Umbilical cord (tissue), 2 donors: ENCODE measurements at places on chromosomes 12 and 14.

- DNase-seq = peak; percentile 57
Measured at GRCh38 chr14:82075566-82075965, 541.9 kb upstream of the SEL1L start.

DNA sequence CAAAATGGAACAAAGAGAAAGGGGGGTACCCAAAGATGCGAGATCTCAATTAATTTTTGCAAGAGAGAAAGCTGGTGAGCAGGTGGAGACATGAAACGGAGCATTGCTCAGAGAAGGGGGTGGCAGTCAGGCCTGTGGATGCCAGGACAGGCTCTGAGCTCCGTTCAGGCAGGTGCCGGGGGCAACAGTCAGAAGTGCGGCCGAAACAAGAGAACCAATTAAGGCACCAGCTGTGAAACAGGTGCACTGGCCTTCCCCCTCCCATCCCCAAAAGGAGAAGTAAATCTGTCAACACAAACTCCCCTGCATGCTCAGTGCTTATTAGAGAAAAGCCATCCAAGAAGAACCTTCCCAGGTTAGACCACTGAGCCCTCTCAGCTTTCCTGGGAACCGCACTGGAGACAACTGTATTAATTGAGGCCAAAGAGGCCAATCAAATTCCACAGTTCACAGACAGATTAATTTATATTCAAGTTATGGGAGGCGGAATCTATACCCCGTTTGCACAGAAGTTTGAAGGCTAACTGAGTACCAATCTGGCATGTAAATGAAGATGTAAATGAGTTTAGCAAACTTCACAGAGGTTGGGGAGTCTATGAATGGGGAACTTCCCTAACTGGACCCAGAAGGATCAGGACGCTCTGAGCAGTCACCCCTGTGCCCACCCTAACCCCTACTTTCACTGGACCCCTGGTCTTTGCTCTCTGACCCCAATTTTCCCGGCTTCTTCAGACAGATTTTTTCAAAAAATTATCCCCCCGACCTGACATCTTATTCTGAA lies 20.9 kb downstream of the OAS2 start:
- DNase-seq = no peak

- no peak for DNase-seq
Measured at GRCh38 chr14:69398818-69399210, 322 bp downstream of the SLC39A9 start.

GRCh38 chr12:123468786-123469185 lies 10.8 kb downstream of the SNRNP35 start:
- DNase-seq = no peak

DNA sequence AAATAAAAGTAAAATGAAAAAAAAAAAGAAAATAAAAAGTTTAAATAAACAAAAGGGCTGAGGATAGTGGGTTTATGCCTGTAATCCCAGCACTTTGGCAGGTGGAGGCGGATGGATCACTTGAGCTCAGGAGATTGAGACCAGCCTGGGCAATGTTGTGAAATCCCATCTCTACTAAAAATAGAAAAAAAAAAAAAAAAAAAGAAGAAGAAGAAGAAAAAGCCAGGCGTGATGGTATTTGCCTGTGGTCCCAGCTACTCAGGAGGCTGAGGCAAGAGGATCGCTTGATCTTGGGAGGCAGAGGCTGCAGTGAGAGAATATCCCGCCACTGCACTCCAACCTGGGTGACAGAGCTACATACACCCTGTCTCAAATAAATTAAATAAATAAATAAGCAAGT lies 3.9 kb downstream of the TAOK3 start:
- DNase-seq = no peak

DNA sequence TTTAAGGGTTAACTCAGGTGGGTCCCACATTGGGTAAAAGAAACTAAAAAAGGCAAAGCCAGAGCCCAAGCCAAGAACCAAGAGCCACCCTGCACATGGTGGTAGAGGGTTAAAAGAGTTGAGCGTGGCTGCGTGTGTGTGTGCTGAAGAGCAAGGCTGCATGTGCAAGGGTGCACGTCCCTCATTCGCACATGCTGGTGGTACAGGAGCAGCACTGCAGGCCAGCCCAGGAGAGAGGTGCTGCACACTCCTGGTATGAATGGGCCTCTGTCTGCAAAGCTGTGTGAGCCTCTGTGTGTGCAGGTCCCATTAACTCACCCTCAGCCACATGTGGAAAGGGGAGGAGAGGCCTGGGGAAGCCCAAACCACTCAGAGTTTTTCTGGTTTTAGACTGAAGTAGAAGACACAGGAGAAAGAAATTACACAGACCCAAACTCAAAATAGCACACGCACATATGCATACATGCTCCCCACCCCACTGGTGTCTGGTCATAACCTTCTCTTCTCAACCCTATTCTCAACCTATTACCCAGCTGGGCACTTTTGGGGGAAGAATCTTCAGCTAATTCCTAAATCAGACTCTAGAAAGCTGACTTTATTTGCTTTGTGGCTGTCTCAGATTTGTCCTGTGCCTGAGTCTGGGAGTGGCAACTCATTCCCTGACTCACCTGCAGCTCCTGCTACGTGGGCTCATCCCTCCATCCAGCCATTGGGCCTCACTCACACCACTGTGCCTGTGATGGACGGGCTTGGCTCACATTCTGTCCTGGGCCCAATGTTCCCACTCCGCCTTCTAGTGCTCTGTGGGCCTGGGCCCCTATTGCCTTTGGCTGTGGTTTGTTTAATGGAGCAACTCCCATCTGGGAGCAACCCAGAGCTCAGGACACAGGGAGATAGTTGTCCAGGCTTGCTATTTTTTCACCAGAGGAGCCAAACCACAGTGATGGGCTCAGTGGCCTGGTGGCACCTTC lies 30.8 kb upstream of the COL2A1 start:
- DNase-seq = no peak

DNA sequence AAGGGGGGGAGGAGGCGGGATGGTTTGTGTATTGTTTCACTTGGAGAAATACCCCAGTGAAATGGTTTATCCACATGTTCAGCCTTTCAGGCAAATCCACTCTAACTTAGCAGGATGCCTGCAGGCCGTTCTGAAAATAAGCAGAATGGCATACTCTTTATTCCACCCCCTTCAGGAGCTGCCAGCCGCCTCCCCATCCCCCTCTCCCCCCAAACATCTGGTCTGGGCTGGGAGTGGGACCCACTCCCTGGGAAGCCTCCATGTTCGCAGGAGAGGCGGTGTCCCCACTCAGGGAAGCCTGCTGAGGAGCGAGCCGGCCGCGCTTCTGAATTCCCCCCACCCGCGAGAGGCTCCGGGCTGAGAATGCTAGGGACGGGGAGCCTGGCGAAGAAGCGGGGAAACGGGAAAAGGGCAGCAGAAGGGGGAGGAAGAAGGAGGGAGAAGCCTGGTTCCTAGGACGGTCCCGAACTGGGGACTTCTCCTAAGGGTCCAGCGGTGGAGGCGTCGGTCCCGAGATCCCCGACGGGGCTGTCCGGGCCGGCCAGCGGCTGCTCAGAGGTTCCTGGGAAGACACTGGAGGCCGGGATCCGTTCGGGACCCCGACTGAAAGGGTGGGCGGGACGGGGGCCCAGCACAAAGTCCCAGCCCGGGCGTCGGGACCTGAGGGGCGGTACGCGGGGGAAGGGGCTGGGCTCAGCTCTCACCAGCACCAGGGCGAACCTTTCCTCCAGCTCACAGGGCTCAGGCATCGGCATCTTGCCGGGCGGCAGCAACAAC lies 666 bp downstream of the FMNL3 start:
- DNase-seq = peak; percentile 73

DNA sequence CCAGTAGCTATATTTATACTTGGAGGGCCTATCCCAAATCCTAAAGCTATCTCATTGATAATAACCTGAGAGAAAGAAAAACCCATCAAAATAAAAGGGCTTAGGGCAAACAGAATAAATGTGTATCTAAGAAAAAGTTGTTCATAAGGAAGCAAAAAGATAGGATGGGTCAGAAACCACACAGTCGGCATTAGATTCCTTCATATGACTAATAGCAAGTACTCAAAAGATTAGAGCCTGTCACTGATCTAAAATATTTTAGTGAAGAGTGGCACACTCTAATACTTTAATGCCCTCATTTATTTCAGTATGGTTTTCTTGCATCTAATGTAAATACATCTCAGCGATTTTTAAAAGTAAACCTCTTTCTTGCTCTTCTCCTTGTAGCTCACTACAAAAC lies 17.1 kb upstream of the NAV3 start:
- no peak for DNase-seq

DNA sequence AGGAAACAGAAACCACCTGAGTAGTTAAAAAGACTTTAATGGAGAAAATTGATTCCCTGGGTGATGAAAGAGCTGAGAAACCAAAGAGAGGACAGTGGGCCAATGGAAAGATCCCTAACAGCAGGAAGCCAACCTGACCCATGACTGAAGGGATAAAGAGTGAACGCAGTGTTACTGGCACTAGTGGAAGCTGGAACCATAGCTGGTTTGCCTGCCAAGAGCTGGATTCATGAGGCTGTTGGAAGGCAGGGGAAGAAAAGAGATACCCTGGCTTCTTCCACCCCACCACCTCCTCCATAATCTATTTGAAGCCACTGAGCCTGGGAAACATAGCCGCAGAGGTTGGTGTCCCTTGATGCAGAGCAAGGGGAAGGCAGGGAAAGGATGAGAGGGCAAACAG lies 125.5 kb upstream of the PRKD1 start:
- no peak for DNase-seq

DNA sequence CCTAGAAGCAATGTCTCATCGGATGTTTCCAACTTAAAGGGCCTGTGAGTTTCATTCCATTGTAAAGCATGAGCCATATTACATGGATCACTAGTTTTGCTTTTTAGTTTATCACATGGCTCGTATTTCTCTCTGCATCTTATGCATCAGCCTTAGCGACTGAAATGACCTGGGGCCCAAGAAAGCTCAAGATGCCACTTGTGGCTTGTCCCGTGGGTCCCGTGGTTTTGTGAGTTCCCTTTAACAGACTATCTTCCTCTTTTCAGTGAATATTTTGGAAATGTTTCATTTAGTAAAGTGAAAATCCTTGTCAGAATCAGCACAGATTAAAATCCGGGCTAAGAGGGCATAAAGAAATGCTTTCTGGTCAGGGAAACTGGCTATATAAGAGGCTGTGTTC lies 86.2 kb upstream of the PPM1H start:
- no peak for DNase-seq

DNA sequence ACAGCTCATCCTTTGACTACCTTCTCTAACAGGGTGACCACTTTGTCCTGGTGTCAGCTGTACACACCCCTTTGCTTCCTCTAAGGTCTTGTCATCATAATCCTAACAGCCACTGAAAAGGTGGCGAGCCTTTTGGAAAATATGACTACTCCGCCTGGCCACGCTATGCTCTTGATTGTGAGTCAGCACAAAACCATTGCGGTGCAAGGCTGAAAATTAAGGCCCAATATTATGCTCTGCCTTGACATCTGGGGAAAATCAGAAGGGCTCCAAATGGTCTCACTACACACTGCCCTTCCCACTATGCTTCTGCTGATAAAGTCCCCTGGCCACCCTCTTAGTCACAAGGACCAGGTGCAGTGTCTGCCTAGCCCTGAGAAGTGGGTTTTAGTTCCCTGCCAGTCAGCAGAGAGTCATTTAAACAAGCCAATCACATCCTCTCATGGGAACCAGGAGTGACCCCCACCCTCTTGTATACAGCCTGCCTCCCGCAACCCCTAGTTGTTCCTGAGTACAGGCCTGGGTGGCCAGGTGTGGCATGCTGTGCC lies 34.3 kb downstream of the FGD6 start:
- DNase-seq = no peak

GRCh38 chr12:53414756-53415417 lies 8.8 kb upstream of the AMHR2 start:
- peak; percentile 96 for DNase-seq

GRCh38 chr12:111598637-111599452 lies at the start of gene ATXN2:
Gene ATXN2, minus strand, starts transcription at chr12:111599315. Its CDS starts 281 bp downstream, at chr12:111599034.
- peak; percentile 55 for DNase-seq

GRCh38 chr14:76328457-76329137 lies 47.3 kb upstream of the ESRRB start:
- no peak for DNase-seq

DNA sequence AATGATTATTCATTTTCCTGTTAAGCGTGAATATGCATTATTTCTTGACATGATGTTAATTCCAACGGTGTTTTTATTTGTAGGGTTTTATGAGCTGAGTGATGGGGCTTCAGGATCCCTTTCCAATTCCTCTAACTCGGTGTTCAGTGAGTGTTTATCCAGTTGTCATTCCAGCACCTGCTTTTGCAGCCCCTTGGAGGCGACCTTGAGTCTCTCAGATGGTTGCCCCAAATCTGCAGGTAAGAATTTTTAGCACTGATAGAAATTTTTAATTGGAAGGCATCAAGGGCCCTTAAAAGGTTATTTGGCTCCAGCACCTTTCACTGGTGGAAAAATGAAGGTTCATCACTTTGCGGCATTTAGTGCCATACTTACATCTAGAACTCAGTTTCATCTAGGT lies 3.7 kb downstream of the DACT1 start:
- DNase-seq = no peak

GRCh38 chr12:110249105-110249504 lies 31.9 kb upstream of the ATP2A2 start:
- peak; percentile 40 for DNase-seq

DNA sequence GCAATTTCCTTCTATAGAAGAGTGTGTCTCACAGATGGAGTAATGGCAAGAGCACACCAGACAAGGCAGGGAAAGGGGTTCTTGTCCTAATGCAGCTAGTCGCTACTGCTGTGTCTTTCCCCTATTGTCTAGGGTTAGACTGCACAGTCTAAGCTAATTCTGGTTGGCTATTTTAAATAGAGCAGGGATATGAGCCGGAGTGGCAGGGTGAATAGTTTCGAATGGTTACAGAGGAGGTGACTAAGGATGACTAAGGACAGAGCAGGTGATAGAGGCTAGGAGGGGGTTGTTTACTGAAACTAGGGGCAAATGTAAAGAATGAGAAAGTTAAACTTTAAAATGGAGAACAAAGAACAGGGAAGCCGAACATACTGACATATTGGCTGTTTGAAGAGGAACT lies 25.6 kb upstream of the CPNE8 start:
- DNase-seq = no peak

GRCh38 chr12:120932956-120933526 lies 28.9 kb upstream of the SPPL3 start:
- DNase-seq = no peak

DNA sequence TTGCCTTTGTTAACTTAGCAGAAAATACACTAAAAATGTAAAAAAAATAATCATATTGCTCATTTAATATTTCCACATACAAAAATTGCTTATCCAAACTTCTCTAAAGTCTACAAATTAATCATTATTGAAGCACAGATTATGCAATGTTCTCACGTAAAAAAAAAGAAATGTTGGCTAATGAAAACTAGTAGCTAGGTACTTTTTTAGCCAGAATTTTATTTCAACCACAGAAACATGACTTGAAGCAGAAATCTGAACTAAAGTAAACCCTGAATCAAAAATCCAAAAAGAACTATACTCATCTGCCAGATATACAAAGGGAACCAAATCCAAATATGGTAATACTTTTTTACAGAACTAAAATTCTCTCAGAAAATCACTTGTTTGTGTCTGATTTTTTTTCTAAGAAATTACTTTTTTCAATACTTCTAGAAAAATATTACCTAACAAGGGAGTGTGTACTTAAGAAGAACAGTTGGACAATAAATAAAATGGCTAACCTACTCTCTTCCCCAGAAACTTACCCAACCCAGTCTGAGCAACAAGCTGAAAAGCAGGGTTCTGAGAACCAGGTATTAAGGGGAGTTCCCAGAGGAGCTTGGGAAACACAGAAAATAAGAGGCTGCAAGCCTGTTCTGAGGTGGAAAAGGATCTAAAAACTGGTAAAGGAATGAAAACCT lies 78.4 kb upstream of the RAP1B start:
- no peak for DNase-seq

GRCh38 chr12:131008131-131008912 lies 54.6 kb downstream of the ADGRD1 start:
- no peak for DNase-seq

GRCh38 chr12:108568338-108569154 lies 6.2 kb downstream of the ISCU start:
- DNase-seq = no peak

- peak; percentile 91 for DNase-seq
Measured at GRCh38 chr14:64671591-64671990, 32.6 kb upstream of the PLEKHG3 start.
